Fibroblast of villous mesenchyme (primary cell): ENCODE measurements at places on chromosomes 5 and 9.

DNA sequence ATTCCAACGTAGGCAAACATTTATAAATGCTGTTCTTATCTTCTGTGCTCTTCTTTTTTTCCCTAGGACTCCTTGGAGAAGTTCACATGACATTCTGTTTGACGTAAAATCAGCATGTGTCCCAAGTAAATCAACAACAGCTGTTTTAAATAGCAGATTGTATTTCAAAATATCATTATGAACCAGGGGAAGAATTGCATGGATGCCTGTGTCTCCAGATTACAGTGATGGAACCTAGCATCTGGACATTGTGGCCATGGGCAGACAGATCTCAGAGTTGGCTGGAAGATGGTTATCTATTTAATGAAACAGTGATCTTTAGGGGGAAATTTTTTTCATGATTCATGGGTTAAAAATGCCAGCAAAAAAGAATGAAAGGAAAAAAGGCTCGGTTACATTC lies 222.0 kb downstream of the MAN2A1 start:
- peak; percentile 92 for DNase-seq

- peak; percentile 58 for DNase-seq
Observed at GRCh38 chr5:125700380-125700861, 722.8 kb upstream of the GRAMD2B start.

- DNase-seq: no peak
Observed at GRCh38 chr9:90770182-90770738, 31.4 kb upstream of the SYK start.

GRCh38 chr5:180050121-180050940 lies 21.2 kb downstream of the RNF130 start:
- DNase-seq: no peak

DNA sequence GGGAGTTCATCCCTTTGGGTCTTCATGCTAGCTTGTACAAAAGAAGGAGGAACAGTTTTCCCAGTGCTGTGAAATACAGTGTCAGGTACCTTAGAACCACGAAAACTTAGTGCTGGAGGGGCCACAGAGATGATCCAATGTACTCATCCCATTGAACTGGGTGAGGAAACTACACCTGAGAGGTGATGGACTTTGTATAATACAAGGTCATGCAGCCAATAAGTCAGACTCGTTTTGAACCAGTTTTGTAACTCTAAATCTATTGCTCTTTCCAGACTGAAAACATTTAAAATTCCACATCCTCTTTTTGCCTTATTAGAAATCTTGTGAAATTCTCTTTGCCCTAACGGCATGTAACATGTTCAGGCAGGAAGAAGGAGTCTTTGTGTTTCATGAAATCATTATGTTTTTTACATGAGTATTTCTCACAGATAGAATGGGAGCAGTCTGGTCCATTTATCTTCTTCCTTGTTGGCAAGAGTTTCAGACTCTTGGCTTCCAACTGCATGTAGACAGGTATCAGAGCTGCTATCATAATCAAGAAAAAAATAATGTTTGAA lies 146.8 kb upstream of the FBXL7 start:
- no peak for DNase-seq

- DNase-seq: no peak
Observed at GRCh38 chr9:112796485-112796884, 45.9 kb downstream of the SNX30 start.

GRCh38 chr5:58410441-58410840 lies 49.4 kb downstream of the PLK2 start:
- DNase-seq: peak; percentile 61

GRCh38 chr5:83096660-83097339 lies 19.5 kb downstream of the XRCC4 start:
- DNase-seq: no peak

GRCh38 chr5:157865781-157866180 lies 6.8 kb upstream of the CLINT1 start:
- peak; percentile 76 for DNase-seq

- no peak for DNase-seq
Observed at GRCh38 chr9:37187713-37188439, 67.5 kb downstream of the ZCCHC7 start.

- DNase-seq: no peak
Observed at GRCh38 chr9:89706086-89706485, 101.3 kb downstream of the GADD45G start.

DNA sequence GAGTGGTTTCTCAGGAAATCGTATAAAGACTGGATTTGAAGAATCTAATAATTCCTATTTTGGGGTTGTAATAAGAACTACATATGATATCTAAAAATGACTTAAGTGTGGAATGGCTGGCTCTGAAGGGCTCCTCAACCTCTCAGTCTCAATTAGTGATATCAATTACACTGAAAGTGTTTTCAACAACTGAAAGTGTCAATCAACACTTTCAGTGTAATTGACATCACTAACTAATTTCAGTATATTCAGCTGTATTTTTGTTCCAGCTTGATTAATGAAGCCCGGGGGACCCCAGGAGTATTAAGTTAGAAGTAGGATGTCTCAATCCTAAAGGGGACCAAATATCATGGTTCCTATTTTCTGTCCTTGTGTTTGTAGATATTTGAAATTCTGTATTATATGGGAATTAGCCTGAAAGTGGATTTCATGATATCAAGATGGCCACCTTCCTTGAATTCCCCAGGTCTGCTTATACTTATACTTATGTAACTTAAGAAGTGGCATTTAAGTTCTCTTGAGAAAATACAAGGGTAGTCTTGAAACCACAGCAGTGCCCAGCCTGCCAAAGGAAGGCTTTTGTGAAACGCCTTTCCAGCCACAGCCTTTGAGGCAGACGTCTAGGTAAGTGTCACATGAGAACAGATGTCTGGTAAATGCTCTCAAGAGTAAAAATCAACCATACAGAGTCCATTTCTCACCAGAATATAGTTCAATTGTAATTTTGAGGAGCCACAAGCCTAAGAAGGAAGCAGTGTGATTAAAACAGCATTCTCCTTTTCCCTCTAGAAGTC lies 4.6 kb downstream of the BASP1 start:
- peak; percentile 55 for DNase-seq

DNA sequence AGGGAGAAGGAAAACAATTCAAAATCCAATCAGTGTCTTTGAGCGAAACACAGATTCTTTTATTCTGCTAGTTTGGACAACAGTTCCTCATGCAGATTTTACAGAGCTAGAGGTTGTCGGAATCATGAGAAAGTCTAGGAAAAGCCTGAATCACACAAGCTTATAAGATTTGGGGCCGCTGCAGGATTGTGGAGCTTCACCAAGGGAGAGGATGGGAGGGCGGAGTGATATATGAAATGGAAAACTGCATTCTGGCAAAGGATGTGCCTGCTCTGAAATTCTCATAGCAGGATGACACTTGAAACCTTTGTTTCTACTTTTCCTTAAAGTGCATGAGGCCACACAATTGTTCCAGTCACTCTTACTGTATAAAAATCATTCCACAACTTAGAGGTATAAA lies 134.3 kb downstream of the OR2K2 start:
- DNase-seq: no peak
